ENCODE measurements at places on chromosomes 1 and 21.

GRCh38 chr1:54280651-54281050 lies 80.7 kb downstream of the MRPL37 start:
- DNase-seq: no peak

DNA sequence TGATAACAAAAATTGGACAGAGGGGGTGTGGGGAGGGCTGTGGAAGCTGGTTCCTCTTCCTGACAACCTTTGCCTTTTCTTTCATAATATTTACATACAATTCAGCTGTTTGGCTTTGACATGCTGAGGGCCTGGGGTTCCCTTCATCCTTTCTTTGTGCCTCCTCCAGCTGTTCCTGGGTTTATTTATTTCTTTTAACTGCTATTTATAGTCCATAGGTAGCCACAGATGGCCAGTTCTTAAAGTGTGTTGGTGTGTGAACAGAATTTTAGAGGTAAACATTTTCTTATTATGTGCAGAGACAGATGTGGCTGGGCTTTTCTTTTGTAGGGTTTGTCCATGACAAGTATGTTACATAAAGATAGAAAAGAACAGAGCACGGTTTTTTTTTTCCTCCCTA lies 34.1 kb upstream of the CNIH3 start:
- no peak for DNase-seq

DNA sequence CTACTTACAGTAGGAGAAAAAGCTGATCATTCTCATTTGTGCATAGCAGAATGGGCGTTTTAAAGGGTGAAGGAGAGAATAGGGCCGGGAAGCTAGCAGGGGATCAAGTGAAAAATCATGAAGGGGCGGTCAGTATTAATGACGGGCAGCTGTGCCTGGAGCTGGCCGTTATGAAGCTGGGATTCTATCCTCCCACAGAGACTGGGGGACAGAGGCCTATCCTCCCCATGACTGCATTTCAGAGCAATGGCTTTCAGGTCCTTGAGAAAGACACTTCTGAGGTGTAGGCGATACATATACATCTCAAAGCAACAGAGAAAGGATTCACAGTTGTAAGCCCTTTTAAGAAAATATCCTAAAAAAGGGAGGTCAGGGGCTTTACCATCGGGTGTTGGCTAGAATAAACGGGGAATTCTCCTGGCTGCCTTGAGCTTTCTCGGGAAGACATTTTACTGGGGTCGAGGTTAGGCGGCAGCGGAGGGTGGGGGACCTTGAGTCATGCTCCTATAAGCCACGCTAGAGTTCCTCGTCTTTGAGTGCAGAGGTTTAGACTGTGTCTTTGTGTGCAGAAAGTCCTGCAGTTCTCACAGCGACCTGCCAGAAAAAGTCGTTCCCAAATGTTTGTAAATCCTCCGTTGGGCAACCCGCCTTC lies 559 bp upstream of the MTARC2 start:
- DNase-seq: no peak

DNA sequence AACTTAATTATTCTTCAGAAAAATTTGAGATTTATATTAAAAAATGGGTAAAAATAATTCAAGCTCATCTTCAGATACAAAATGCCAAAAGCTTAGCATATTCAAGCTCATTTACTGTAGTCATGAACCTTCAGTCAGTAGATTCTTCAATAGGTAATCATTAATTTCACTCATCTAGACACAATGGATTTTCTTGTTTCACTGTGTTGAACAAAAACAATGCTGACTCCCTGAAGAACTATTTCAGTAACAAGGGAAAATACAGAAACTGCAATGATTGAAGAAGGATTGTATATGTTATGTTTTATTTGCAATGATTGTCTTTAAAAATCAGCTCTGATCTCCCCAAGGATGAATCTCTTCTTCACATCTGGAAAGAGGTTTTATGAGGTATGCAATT lies 9.2 kb upstream of the HOOK1 start:
- DNase-seq: no peak

GRCh38 chr21:36964398-36964797 lies 2.1 kb downstream of the HLCS start:
- no peak for DNase-seq

GRCh38 chr1:247740721-247741120 lies 2.3 kb downstream of the OR14K1 start:
- no peak for DNase-seq

DNA sequence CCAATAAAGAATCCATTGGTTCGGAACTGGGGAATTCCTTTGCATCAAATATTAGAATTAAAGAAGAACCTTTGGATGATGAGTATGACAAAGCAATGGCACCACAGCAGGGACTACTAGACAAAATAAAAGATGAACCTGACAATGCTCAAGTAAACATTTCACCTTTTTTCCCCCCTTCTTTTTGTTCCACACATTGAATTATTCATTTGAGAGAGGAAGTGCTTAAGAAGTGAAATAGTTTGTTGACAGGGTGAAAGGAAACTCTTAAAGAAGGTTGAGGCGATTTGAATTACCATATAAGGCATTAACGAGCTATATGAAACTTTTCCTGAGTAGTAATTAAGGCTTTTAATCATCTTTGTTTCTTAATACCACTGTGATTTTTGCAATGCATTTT lies 93.1 kb downstream of the ZMYM4 start:
- no peak for DNase-seq

GRCh38 chr21:41751611-41752011 lies 15.2 kb downstream of the RIPK4 start:
- no peak for DNase-seq

DNA sequence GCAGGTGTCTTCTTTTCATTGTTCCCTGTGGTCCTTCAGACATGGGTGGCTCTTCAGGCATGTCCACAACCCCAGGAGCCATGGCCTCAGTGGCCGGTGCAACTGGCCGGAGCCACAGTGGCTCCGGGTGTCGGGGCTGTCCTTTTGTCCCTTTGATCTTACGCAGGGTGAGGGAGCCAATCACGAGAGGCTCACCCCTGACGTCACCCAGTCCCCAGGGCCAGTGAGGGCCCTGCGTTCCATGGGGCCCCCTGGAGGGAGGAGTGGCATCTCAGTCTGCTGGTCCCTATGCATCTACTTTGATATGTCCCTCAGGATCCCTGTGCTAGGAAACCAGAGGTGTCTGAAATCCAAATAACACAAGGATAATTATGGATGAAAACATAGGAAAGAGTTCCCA lies 29.3 kb downstream of the ZSCAN20 start:
- no peak for DNase-seq

DNA sequence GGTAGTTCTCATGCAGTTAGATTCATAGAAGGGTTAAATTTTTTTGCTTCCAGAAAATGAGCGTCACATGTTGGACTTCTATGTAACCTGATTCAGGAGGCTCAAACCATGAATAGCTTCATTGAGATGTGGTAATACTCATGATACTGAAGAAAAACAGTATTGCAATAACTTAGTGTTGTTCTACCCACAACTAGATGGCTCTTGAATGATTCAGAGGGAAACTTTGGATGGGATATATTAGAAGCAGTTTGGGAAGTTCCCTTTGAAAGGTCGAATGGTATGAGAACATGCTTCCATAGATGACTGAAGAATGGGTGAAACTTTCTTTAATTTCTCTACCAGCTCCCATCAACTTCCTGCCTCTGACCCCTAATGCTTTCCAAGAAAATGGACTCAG lies 211.7 kb upstream of the PTGFR start:
- peak; percentile 94 for DNase-seq

DNA sequence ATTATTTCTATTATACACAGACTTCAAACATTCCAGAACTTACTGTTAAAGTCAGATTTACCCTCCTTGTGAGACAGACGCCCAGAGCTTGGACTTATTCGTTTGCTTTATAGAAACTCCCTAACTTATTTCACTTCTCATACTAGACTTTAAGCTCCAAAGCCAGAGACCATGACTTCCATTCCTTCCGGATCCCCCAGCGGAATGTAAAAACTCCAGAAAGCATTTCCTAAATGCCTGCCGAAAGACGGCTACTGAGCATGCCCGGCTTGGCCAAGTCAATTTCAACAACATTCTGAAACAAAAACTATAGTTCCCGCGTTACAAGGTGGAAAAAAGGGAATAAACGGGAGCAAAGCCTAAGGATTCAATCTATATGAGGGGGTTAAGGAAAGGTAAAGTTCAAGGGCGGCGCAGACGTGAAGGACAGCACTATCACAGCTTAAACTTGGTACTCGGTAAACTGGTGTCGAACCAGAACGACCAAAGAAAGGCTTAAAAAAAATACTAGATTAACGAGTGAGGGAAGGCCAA lies 1.1 kb downstream of the USP48 start:
- peak; percentile 76 for DNase-seq

DNA sequence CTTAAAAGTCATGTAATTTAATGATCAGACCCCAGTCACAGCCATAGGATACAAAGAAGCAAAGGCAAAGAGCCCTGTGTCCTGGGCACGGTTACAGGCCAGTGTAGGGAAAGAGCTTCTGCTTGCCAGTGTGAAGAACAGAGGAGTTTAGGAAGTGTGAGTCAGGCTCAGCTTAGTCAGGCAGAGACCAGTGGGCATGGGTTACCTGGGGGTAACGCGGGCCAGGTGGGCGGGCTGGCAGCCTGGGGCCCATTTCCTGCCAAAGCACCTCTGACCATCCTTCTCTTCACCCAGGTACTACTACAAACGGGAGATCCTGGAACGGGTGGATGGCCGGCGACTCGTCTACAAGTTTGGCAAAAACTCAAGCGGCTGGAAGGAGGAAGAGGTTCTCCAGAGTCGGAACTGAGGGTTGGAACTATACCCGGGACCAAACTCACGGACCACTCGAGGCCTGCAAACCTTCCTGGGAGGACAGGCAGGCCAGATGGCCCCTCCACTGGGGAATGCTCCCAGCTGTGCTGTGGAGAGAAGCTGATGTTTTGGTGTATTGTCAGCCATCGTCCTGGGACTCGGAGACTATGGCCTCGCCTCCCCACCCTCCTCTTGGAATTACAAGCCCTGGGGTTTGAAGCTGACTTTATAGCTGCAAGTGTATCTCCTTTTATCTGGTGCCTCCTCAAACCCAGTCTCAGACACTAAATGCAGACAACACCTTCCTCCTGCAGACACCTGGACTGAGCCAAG lies 4.7 kb downstream of the ELF3 start:
- DNase-seq: no peak

GRCh38 chr1:174795806-174796205 lies 203.9 kb upstream of the CACYBP start:
- DNase-seq: no peak

GRCh38 chr1:188735567-188735966 lies 1742.1 kb downstream of the BRINP3 start:
- DNase-seq: no peak

- no peak for DNase-seq
Measured at GRCh38 chr1:235213752-235214151, 52.7 kb upstream of the RBM34 start.

GRCh38 chr1:152141971-152142584 lies 16.9 kb downstream of the RPTN start:
- peak; percentile 85 for DNase-seq

GRCh38 chr1:245605480-245606156 lies 450.8 kb downstream of the KIF26B start:
- peak; percentile 97 for DNase-seq

- no peak for DNase-seq
Measured at GRCh38 chr1:37035796-37036666, 1.7 kb upstream of the GRIK3 start.

- peak; percentile 50 for DNase-seq
Measured at GRCh38 chr1:167401260-167401873, 117.0 kb downstream of the CD247 start.

DNA sequence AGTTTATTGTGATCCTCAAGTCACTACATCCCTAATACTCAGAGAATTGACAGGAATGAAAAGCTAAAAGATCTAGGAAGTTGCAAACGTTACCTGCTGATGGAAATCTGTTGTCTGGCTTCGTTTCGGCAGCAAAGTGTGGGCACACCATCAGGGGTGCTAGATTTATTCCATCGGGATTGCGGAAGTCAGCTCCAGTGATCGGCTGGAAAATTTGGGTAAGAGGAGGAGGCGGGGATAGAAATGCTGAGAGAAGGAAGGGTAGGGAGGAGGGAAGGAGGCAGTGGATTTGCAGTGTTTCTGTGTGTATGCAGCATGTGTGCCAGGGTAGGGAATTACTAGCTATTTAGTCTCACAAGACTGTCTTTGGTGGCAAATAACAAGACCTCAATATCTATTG lies at the start of gene CTSK:
CTSK (minus strand) TSS at position 140 of the 400 bp plus-strand sequence. CDS start 1,455 bp downstream, outside the sequence.
- DNase-seq: peak; percentile 76

DNA sequence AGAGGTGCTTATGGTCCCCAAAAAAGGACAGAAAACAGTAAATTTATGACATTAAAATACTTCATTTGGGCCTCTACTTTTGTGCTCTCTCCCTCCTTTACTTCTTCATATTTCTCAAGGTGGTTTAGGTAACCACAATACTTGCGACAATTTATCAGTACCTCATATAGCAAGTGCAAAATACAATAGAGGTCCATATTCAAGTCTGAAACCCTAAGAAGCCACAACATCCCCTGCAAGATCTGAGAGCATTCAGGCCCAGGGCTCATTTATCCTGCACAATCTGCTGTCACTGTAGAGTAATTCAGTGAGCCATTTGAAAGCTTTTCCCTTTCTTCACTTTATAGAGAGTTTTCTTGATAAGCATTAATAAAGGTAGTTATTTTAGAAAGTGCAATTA lies 24.2 kb upstream of the ATP6V1G3 start:
- DNase-seq: no peak

GRCh38 chr1:227946624-227947385 lies 927 bp downstream of the WNT9A start:
- DNase-seq: peak; percentile 91

DNA sequence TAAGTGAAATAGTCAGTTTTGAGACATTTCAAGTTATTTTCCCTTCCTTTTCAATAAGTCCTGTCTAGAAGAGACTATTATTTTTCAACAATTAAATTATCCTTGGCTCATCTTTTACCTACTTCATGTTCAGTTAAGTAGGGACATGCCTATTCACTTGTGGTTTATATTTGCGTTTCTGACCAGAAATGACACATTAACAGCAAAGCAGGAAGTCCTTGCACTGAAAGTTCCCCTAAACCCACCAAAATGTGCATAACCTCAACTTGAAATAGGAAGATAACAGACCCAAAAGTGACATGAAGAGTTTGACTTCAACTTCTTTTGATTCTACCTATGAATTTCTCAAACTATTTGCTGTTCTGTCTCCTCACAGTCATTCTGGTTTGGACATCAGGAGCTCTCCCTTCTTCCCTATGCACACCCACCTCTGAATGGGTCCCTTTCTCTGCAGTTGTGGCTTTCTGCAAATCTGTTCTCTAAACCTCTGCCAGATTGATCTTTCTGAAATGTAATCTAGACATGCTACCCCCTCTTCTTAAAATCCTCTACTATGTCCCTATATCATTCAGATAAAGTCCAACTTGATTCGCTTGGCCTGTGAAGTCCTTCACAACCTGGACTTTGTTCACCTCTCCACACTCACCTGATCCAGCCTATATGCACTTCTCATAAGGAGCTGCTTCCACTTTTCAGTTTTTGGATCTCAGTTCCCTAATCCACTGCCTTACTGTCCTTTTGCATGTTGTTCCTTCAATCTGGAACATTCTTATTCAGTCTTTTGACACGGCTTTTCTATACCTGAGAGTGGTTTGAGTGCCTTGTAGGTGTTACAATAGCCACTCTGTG lies 661.5 kb upstream of the ADGRL4 start:
- DNase-seq: no peak

- no peak for DNase-seq
Measured at GRCh38 chr1:37497832-37498231, 16.7 kb downstream of the MEAF6 start.

- no peak for DNase-seq
Measured at GRCh38 chr1:205800981-205801703, 11.9 kb downstream of the SLC41A1 start.

All from adipocyte (in vitro differentiated cells).